ENCODE measurements at places on chromosomes 2 and 18.

DNA sequence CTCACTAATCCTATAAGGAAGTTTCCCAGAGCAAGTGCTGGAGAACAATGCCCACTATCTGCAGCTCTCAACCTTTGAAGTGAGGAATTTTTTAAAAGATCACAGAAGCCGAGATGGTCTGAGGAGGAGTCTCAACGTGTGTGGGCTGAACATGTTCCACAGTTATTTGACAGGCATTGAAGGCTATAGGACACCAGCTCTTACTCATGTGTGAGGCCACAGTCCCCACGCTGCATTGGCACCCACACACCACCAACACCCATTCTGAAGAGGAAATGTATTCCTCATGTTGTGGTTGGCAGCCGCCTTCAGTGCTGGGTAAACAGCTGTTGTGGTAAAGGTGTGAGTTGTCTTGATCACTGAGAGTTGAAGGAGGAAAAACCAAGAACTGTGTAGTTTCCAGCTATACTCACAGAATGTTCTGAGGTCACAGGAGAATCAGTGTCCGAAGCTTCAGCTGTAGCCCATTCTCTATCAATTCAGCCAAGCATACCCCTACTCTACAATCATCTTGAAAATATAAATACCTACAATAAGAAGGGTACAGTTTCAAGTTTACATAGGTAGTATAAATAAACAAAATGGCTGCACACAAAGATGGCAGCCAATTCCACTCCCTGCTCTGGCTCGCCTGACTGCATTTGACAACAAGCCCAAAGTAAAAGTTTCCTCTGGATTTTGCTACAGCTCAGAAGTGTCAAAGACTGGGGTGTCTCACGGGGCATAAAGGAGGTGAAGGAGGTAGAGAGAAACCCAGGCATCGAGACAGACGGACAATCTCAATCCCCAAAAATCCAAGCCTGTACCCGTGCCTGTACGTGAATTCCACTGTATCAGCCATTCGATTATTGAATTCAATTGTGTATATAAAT lies 12.1 kb downstream of the CD226 start:
- no peak for DNase-seq

- DNase-seq = no peak
These were observed 837 bp upstream of the ACSL3 start for GRCh38 chr2:222859786-222860612.

GRCh38 chr2:36497570-36498163 lies 100.3 kb downstream of the FEZ2 start:
- no peak for DNase-seq

- peak; percentile 26 for DNase-seq
These were observed 16.3 kb upstream of the GPR39 start for GRCh38 chr2:132400169-132400900.

- DNase-seq = no peak
These were observed 144.4 kb upstream of the RNF152 start for GRCh38 chr18:62037012-62037742.

GRCh38 chr2:127164761-127165538 lies 55.1 kb downstream of the CYP27C1 start:
- no peak for DNase-seq

Data from fibroblast of skin of left quadriceps (primary cell).